ENCODE measurements at places on chromosomes 7 and 10.

- DNase-seq, result peak; percentile 57
These were observed 132.7 kb upstream of the MDFIC start for GRCh38 chr7:114789161-114789560.

GRCh38 chr10:87782721-87783120 is 35.3 kb downstream of the ATAD1 start:
- DNase-seq, result no peak

- DNase-seq, result peak; percentile 32
These were observed 199.5 kb downstream of the INHBA start for GRCh38 chr7:41503438-41503837.

DNA sequence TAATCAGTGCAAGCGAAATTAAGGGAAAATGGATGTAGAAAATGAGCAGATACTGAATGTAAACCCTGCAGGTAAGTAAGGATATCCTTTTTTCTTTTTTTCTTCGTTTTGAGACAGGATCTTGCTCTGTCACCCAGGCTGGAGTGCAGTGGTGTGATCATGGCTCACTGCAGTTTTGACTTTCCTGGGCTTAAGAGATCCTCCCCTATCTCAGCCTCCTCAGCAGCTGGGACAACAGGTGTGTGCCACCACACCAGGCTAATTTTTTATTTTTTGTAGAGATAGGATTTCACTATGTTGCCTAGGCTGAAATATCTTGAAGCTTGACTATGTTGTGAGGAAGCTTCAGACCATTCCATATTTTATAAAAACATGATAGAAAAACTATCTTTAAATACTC is 4.3 kb downstream of the PDCD4 start:
- no peak for DNase-seq

- DNase-seq, result no peak
These were observed 125.7 kb downstream of the TEX36 start for GRCh38 chr10:125557311-125557710.

GRCh38 chr7:106792233-106792926 is 72.7 kb upstream of the PIK3CG start:
- no peak for DNase-seq

DNA sequence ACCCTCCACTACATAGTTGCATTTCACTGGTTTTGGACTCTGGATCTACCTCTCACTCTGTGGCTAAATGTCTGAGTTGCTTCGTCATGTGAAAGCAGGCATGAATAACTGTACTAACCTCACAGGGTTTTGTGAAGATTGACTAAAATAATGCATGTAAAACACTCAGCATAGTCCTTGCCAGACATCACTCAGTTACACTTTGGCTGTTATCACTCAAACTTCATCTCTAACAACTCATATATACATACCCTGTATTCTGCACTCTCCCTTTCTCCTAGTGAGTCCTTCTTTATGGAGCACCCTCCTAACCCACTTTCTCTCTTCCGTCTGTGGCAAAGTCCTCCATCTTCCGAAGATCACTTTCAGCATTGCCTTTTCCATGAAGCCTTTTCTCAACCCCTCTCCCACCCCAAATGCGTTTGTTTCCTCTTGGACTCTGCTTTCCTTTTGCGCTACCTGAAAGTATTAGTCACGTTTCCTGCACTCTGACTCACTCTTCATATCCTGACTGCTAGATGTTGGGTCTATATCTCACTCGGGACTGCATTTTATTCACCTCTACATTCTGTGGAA is 72.6 kb downstream of the OSBPL3 start:
- DNase-seq, result peak; percentile 54

GRCh38 chr7:131105799-131106680 is 221.6 kb upstream of the MKLN1 start:
- DNase-seq, result peak; percentile 83

DNA sequence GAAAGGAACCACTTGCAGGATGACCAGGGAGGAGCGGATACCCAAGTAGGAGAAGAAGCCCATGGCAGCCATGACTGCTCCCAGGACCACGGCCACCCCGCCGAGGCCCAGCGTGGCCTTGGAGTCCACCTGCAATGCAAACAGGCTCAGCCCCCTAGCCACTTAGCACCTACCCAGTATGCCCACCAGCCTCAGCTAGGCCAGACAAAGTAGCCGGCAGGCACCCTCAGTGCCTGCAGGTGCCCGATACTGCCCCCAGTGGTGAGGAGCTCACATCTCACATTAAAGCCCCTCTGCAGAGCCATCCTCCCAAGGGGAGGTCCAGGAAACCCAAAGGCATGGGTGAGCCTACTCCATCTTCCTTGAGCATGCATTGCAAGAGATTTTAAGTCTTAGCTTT is 6.6 kb downstream of the NPC1L1 start:
- peak; percentile 25 for DNase-seq

GRCh38 chr7:37984750-37985390 is 64.4 kb downstream of the EPDR1 start:
- DNase-seq, result peak; percentile 34

- DNase-seq, result peak; percentile 33
These were observed 56.8 kb downstream of the SDHAF3 start for GRCh38 chr7:97174303-97174702.

DNA sequence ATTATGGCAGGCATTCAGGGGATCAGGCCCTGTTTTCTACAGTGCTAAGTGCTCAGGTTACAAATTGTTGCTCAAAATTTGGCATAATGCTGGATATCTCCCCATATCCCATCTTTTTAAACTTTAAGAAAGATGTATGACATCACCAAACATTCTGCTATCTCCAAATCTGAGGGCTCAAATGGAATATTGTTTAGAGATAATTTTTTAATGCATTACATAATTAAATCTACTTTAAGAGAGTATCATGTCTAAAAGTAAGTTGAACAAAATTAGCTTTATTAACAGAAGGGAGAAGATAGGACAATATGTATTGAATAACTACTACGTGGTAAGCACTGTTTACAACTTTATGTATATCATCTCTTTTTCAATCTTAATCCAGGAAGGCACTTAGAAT is 13.9 kb downstream of the NT5C3A start:
- no peak for DNase-seq

DNA sequence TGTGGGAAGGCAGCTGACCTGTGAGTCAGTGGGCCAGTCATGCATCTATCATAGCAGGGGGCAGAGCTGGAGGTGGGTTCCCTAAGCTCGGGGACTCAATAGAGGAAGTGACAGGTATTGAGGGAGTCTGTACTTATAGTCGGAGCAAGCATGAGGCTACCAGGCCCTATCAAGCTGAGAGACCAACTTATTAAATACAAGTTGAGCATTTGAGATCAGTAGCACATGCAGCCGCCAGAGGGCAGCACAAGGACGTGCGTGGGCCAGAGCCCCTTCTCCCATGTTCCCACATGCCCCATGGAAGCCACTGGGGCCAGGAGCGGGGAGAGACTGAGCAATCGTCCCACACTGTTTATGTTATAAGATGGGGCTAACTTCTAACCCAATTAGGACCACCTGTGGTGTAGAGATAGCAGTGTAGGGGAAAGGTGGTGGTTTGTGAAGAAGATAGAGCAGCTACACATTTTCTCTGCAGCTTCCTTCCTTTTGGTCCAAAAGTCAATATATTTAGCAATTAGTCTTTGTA is 13.0 kb upstream of the STK31 start:
- DNase-seq, result peak; percentile 61

DNA sequence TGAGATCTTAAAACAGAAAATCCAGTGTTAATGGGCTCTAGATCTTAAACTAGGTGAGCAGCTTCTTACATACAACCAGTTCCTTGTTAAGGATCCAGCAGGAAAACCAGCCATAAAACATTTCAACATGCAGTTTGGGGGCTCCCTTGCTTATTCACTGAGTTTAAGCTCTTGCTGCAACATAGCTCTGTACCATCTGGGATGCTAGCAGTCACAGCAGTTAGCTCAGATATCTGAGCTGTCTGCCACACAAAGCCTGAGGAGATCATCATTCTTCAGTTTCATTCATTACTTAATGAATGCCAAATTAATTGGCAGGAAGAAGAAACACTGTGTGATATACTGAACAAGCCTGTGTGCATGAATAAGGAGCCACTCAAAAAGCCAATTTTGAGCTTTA is 62.8 kb downstream of the PODXL start:
- no peak for DNase-seq

- DNase-seq, result no peak
These were observed 115.3 kb downstream of the NRCAM start for GRCh38 chr7:108340856-108341411.

DNA sequence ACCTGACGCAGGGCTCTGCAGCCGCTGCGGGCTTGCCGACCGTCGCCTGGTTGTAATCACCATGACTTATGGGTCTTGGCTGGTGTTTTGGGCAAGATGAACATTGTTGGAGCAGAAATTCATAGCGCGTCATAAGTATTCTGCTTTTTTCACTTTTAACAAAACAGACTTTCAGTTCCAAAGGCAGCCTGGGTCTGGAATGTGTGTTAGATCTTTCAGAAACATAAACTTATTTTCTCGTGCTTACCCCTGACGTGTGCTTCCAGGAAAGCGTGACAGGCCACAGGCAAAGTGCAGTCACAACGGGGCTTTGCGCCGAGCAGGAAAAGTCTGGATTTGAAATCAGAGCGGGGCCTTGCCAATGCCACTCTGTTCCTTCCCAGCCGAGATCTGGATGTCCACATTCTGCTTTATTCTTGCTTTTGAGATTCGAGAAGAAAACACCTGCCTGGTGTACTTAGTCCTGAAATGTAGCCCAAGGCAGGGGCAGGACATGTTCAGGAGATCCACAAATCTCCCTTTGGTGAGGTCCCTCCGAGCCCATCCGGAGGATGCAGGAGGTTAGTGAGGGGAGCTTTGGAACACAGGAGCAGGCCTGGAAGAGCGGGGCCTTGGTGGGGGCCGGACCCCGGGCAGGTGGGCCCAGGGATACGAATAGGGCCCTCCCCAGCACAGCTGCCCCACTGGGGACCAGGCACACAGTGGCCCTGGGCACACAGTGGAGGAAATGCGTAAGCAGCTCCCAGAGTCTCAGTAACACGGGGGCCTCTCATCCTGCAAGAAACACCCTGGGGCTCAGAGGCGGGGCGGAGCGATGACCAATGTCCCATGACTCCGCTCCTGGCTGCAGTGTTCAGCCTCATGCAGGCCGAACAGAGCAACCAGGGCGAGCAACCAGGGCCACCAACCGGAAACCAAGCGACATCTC is 49.5 kb upstream of the EBF3 start:
- DNase-seq, result no peak

- peak; percentile 17 for DNase-seq
These were observed 128.5 kb downstream of the INHBA start for GRCh38 chr7:41574377-41574776.

DNA sequence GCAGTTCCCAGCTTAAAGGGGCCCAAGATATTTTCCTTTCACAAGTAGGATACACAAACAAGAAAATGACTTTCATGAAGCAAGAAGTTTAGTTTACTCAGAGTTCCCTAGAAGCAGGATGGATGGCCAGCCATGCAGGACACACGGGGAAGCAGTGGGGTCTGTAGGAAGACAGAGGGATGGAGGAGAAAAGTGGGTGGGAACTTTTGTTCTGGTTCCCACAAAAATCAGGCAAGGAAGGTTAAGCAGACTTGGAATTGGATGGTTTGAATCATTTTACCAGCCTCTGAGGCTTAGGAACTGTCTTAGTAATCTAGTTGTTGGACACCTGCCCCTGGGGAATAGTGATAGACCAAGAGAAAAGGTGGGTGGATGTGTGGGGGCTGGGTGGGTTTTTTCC is 263.3 kb upstream of the VSTM2A start:
- DNase-seq, result no peak

DNA sequence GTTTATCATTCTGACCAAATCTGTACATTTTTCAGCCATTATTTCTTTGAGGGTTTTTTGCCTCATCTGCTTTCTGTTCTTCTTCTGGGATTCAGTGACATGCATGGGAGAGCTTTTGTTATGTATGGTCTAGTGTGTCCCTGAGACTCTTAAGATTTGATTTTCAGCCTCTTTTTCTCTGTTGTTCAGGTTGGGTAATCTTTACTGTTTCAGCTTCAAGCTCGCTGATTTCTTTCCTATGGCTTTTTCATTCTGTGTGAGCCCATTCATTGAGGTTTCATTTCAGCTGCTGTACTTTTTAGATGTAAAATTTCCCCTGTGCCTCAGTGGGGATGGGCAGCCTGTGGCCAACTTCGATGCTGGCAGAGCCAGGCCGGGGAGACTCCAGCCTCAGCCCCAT is 38.1 kb downstream of the FOXK1 start:
- DNase-seq, result no peak

GRCh38 chr10:25493122-25493893 is 318.5 kb downstream of the GPR158 start:
- peak; percentile 30 for DNase-seq

DNA sequence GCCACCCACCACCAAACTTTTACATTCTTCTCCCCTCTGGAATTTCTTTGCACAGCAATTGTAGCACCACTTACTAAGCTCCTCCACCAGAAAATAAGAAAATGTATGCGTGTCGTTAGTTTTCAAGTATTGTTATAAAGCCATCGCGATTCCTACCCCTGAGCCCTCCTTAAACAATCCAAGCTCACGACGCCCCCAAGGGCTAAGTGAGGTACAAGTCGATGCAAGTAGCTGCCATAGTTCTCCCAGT is 1.3 kb downstream of the FRAT2 start:
- DNase-seq, result peak; percentile 59

- DNase-seq, result no peak
These were observed 456 bp upstream of the DLD start for GRCh38 chr7:107890493-107890961.

- DNase-seq, result no peak
These were observed 32.8 kb upstream of the DLG5 start for GRCh38 chr10:77959384-77959783.

GRCh38 chr7:11911900-11912299 is 79.9 kb upstream of the THSD7A start:
- DNase-seq, result no peak

DNA sequence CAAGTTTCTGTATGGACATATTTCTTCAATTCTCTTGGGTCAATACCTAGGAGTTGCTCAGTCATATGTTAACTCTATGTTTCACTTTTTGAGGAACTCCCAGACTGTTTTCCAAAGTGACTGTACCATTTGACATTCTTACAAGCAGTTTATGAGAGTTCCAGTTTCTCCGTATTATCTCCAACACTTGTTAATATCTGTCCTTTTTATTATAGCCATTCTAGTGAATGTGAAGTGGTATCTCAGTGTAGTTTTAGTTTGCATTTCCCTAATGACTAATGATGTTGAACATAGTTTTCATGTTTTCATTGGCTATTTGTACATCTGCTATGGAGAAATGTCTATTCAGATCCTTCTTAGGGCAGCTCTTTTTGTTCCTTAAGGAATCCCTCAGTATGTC is 531.0 kb upstream of the GALNT17 start:
- no peak for DNase-seq

- peak; percentile 63 for DNase-seq
These were observed 26.7 kb downstream of the SHH start for GRCh38 chr7:155785536-155785935.

- no peak for DNase-seq
These were observed 240.7 kb downstream of the TCERG1L start for GRCh38 chr10:131070856-131071255.

GRCh38 chr10:132705173-132705572 is 80.8 kb downstream of the NKX6-2 start:
- DNase-seq, result no peak

- no peak for DNase-seq
These were observed 123.8 kb downstream of the TEX36 start for GRCh38 chr10:125559210-125559609.

DNA sequence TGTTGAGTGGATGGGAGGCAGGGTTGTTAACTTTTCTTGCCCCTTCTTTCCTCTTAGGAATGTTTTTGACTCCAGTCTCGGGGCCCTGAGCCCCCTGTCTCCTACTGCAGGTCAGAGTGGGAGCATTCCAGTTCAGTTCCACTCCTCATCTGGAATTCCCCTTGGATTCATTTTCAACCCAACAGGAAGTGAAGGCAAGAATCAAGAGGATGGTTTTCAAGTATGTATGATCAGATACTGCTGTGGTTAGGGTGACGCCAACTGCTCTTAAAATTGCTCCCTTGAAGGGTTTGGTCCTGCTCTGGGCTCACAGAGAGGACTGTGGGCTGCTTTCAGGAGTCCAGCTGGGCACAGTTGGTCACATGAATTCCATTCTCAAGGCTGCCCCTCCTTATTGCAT is 22.0 kb downstream of the VWA2 start:
- DNase-seq, result peak; percentile 41

All from fibroblast of mammary gland (primary cell).